ENCODE measurements at places on chromosomes 16 and 17.

- DNase-seq: no peak
Measured at GRCh38 chr17:17361543-17361866, 58.3 kb downstream of the NT5M start.

- no peak for DNase-seq
Measured at GRCh38 chr17:40168262-40168832, 8.9 kb upstream of the RAPGEFL1 start.

- DNase-seq: no peak
Measured at GRCh38 chr17:17994271-17995069, 21.8 kb downstream of the DRC3 start.

GRCh38 chr17:64441772-64442540 is 7.0 kb upstream of the MILR1 start:
- DNase-seq: no peak

DNA sequence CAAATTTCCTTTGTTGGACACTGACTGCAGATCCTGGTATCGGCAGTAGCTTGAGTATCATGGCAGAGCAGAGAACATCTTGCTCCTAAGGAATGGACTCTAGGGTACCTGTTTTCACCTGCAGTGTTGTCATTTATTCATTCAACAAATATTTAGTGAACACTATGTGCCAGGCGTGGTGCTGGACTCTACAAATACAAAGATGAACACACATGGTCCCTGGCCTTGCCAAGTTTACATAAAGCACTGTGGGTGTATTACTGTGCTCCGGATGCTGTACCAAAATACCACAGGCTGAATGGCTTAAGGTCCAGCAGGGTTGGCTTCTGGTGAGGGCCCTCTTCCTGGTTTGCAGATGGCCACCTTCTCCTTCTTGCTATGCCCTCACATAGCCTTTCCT is 14.2 kb upstream of the CCR7 start:
- no peak for DNase-seq

DNA sequence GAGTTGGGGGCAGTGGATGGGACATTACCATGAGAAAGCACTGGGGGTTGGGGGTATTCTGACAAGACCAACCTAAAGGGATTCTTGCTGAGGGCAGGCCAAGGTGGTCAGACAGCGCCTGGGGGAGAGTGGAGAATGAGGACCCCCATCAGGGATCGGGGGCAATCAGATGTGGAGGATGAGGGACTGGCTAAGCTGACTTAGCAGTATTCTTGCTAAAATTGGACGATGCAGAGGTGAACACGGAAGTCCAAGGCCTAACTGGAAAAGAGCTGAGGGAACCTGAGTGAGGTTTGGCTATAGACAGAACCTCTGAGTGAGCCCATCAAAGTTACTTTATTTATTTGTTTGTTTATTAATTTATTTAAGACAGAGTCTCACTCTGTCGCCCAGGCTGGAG is 9.2 kb downstream of the QPRT start:
- no peak for DNase-seq

- peak; percentile 19 for DNase-seq
Measured at GRCh38 chr17:78313735-78314648, 45.9 kb downstream of the SOCS3 start.

DNA sequence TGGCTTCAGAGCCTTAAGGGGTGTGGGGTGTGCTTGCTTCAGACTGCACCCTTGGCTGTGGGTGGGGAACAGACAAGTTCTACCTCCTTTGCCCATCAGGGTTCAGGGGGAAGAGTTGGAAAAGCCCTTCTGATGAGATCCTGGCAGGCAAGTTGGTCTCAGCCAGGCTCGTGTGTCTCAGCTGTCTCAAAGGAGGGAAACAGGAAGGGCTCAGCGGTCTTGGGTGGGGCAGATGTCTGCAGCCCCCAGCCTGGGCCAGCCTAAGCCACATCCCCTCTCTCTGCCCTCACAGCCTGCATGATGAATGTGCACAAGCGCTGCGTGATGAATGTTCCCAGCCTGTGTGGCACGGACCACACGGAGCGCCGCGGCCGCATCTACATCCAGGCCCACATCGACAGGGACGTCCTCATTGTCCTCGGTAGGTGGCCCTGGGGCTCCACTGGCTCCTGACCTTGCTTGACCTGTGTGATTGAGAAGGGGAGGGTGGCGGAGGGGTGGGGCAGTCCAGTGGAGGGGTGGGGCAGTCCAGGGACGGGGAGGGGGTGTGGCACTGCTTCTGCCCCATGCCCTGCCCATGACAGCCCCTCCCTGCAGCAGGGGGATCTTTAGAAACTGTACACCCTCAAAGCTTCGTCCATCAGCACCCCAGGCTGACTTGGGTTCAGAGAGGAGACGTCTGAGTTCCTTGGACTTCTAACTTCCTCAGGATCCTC is 199.5 kb downstream of the PRKCB start:
- DNase-seq: no peak

DNA sequence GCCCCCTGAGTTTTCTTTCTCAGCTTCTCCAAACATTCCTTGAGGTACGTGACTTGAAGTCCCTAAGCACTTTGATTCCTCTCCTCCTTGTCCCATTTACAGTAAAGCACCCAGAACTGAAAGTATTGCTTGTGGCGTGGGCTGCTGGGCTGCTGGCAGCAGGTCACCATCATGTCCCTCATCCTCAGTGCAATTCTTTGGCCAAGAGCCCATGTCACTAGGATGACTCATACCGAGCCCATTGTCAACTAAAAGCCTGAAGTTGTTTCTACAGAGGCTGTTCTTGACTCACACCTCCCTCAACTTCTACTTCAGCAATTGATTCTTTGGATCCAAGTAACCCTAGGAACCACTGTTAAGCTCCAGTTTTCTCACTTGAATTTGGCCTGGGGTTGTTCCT is 54.3 kb downstream of the KPNA2 start:
- DNase-seq: no peak

GRCh38 chr17:44599298-44600175 is 42.3 kb downstream of the FZD2 start:
- no peak for DNase-seq

- no peak for DNase-seq
Measured at GRCh38 chr17:7750321-7750821, 32.8 kb downstream of the DNAH2 start.

DNA sequence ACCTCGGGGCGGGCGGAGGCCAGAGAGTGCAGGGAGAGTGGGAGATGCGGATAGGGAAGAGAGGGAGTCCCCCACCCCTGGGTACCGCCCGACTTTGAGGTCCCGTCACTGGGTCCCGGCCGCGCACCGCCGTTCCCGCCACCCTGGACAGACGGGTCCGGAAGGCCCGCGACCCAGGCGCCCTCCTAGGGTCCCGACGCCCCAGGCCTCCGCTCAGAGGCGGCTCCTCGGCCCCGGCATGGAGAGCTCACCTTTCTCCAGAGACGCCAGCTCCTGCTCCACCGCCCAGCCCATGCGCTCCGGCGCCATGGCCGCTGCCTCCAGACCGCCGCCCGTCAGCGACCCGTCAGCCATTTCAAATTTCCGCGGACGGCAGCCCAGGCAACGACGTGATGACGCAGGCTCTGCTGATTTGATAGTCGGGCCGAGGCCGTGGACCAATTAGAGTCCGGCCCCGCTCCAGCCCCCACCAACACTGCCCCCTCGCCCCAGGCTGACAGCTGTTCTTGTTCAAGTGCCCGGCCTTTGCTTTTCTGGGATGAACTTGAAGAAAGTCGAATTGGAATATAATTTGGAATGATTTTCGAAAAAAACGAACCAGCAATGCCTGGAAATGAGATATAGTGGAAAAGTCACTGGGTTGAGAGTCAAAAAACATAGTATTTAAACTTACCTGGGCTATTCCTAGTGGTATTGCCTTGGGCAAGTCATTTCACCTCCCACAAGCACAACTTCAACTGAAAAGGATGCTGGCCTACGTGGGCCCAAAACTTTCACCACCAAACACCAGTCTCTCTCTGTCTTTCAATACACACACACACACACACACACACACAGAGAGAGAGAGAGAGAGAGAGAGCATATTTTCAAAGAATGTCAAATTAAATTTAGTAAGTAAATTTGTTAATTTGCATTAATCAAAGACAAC is at the start of gene SHCBP1:
Gene SHCBP1 (minus strand): TSS at position 374 of the 928 bp plus-strand sequence. CDS start 20 bp downstream, at position 354.
- peak; percentile 10 for DNase-seq

DNA sequence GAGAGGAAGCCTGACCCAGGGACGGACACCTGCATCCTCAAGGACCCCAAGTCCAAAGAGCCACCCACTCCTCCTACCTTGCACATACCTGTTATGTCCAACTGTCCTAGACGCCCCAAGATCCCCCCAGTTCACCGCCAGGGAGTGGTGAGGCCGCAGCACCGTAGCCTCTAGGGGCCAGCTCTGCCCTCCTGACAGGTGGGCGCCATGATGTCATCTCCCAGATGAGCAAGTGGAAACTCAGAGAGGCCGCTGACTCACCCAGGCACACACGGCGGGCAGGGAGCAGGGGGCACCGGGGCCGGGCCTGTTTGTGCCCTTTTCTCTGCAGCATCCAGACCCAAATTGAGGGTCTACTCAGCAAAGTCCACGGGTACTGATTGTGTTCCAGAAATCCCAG is 4.8 kb upstream of the ZNF469 start:
- DNase-seq: no peak

GRCh38 chr16:15427648-15428239 is 6.6 kb upstream of the BMERB1 start:
- DNase-seq: no peak

DNA sequence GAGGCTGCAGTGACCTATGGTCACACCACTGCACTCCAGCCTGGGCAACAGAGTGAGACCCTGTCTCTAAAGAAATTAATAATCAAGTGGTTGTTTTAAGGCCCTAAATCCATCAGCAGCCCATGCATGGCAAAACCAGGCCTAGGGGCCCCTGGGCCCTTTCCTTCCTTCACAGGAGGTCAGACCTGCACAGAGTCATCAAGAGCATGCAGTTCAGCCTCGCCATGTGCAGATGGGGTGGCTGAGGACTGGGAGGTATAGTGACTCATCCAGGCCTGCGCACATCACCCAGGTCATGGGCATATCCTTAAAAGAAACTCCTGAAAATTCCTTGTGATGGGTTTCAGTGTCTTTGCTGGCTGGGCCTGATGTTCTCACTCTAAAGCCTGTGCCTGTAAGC is 72.4 kb upstream of the AMZ2 start:
- no peak for DNase-seq

DNA sequence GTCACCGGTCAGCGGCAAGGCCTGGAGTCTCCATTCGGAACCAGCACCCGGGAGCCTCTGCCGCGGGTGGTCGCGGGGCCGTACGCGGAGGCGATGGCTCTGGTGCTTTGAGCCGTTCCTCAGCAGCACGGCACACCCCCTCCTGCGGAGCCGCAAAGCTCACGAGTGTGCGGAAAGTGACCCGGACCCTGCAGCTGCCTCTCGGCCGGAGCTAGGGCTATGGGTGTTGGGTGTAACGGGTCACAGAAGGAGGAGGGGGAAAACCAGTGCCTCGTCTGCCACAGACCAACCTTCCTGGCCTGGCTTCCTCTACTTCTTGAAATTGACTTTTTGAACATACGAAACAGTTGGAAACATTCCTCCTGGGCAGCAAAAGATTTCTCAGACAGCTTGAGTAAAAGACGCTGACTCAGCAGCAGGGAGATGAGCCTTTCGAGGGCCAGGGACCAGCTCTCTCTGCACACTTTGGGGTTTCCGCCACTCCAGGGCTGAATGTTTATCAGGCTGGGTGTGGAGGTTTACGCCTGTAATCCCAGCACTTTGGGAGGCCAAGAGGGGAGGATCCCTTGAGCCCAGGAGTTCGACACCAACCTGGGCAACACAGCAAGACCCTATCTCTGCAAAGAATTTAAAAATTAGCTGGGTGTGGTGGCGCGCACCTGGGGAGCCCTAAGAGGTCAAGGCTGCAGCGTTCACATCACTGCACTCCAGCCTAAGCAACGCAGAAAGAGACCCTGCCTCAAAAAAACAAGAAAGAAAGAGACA is 26.4 kb upstream of the PITPNA start:
- no peak for DNase-seq

- no peak for DNase-seq
Measured at GRCh38 chr16:16019488-16019887, 70.1 kb downstream of the ABCC1 start.

DNA sequence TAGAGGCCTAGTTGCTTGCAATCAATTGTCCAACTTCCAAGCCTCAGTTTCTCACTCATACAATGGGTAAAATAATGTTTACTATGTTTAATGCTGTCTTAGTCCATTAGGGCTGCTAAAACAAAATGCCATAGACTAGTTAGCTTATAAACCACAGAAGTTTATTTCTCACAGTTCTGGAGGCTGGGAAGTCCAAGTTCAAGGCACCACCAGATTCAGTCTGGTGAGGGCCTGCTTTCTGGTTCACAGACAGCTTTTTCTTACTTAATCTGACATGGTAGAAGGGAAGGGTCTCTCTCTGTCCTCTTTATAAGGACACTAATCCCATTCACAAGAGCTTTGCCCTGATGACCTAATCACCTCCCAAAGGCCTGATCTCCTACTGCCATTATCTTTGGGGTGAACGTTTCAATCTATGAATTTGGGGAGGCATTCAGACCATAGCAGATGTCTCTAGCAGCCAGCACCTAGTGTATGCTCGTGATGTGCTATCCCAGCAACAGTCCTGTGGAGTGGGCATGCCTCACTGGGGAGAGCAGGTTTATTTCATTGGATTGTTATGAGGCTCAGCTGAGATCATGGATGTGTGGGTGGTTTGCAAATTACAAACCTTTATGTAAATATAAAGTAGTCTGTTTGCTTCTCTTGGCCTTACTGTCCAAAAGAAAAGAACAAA is 25.2 kb downstream of the YPEL2 start:
- DNase-seq: no peak

DNA sequence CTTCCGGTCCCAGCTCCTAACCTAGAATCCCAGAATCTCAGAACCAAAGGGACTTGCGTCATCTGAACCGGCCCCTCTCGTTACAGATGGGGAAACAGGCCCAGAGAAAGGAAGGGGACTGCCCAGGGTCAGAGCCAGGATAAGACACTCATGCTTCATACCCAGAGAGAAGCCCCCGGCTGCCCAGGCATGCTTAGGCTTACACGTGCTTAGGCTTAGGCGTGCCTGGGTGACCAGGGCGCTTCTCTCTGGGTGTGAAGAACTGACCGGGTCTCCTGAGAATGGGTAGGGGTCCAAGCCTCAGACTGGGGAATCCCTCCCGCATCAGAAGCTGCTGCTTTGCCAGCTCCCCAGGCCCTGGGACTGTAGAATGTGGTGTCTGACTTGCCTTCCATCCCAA is 29.9 kb upstream of the DNAI2 start:
- DNase-seq: no peak

DNA sequence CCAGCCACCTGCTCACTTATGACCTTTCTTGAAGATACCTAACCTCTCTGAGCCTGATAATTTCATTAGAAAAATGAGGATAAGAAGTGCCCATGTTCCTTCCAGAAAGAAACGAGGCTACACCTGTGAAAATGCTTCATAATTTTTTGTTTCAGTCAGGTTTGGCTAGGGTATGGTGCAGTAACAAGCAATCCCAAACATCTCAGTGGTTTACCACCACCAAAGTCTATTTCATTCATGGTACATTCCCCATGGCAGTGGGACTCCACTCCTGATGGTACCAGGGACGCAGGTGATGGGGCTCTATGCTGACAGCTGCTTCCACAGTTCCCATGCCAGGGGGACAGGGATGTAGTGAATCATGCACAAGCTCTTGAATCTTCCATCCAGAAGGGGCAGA is 147.6 kb upstream of the CES5A start:
- DNase-seq: no peak
